Stimulated activated CD8-positive, alpha-beta memory T cell treated with anti-CD3 and anti-CD28 coated beads, Interleukin-7, amount 100 ng/mL, for 4 hours (primary cell): ENCODE measurements at places on chromosomes 1 and 21.
A peak's percentile ranks its signal among the peaks of the same experiment; 100 is the strongest.

DNA sequence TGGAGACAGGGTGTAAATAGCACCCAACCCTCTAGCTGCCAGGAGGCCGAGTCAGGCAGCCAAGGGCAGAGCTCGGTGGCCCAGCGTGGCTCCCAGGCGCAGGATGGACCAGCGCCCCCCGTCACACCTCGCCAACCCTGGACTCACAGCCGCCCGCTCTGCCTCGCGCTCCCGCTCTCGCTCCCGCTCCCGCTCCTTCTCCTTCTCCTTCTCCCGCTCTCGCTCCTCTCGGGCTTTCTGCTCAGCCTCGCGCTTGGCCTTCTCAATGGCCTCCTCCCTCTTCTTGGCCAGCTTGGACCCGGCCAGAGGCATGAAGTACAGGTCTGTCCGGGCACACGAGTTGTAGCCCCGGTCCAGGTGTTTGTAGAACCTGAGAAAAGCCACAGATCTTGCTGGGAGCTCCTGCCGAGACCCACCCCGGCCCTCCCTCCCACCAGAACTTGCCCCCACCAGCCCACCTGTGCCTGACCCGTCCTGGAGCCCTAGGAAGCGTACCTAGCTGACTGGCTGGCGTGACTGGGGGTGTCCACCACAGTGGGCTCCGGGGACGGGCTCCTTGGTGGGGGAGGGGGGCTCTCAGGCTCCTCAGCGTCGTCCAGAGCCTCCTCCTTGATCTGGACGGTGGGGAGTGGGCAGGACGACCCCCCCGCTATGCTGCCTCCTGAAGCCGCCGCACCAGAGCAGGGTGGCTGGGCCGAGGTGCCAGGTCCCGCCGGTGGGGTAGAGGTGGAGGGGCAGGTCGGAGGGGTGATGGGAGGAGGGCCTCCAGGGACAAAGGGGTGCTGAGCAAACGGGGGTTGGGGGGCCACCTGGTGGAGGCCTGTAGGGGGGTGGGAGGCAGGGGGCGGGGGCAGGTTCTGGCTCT, 41.9 kb downstream of the SLC45A1 start:
- no peak for DNase-seq

GRCh38 chr1:204408074-204408507, 3.5 kb downstream of the PPP1R15B start:
- DNase-seq = no peak

- no peak for DNase-seq
These were observed 117.1 kb upstream of the IPO9 start for GRCh38 chr1:201711811-201712210.

DNA sequence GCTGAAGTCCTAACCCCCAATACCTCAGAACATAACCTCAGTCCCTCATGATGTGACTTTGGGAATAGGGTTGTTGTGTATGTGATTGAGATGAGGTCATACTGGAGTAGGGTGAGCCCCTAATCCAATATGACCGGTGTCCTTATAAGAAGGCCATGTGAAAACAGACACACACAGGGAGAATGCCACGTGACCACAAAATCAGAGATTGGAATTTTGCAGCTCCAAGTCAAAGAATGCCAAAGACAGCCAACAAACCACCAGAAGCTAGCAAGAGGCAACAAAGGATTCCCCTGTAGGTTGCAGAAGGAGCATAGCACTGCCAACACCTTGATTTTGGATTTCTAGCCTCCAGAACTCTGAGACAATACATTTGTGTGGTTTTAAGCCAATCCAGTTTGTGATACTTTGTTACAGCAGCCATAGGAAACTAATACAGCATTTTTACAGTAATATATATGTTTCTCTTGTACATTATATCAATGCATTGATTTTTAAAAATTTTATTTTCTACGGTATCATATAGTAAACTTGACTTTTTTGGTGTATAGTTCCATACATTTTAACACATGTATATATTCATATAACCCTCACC, 5.4 kb downstream of the ZSWIM5 start:
- DNase-seq = no peak

- DNase-seq = peak; percentile 1
These were observed 773 bp upstream of the DDX59 start for GRCh38 chr1:200670242-200671118.

DNA sequence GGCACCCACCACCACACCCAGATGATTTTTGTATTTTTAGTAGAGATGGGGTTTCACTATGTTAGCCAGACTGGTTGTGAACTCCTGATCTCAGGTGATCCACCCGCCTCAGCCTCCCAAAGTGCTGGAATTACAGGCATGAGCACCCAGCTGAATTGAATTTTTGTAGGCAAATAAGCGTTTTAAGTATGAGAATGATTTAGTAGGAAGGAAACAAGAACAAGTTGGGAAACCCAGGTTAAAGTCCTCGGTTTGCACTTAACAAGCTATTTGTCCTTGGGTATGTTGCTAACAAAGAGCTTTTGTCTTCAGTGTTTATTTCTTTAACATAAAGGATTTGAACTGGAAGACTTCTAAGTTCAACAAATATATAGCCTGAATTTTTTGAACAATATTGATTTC, 23.9 kb downstream of the BTF3L4 start:
- no peak for DNase-seq
